ENCODE measurements at places on chromosomes 3 and 15.

- DNase-seq: no peak
Observed at GRCh38 chr3:193757457-193757856, 164.4 kb downstream of the OPA1 start.

GRCh38 chr3:62233065-62233464 is 140.3 kb downstream of the FEZF2 start:
- DNase-seq: no peak

DNA sequence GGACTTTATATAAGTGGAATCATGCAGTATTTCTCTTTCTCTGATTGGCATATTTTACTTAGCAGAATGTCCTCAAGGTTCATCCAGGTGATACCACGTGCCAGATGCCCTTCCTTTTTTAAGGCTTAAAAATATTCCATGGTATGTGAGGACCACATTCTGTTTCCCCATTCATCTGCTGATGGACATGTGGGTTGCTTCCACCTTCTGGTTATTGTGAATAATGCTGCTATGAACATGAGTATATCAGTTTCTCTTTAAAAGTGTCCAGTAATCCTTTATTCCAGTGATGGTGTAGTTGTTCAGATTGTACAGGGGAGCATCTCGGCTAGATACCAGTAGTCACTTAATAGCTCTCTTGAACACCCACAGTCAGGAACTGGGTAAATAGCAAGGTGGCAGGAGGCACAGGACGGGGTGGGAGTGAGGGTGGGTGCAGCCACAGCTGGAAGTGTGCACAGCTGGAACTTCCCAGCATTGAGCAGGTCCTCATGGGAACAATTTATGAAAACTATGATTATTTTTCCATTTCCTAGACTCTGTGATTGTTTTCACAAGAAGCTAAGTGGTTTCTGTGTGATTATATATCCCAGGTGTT is 50.3 kb upstream of the ATG7 start:
- no peak for DNase-seq

GRCh38 chr15:39099524-39099923 is 481.4 kb upstream of the THBS1 start:
- no peak for DNase-seq

DNA sequence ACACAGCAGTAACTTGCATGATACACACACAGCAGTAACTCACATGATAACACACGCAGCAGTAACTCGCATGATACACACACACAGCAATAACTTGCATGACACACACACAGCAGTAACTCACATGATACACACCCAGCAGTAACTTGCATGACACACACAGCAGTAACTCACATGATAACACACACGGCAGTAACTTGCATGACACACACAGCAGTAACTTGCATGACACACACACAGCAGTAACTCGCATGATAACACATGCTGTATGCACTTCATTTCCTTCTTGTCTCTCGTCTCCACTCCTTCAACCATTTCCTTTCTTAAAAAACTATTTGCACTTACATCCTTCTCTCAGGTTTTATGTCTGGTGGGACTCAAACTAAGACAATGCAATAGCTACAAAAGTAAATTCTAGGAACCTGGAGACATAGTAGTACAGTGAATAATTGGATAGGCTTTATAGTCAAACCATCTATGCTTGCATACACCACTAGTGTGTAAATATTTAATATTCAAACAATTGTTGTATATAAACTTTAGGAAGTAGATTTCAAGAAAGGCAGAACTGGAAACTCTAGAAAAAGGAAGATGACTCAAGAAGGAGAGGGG is 130.8 kb downstream of the UACA start:
- DNase-seq: no peak

DNA sequence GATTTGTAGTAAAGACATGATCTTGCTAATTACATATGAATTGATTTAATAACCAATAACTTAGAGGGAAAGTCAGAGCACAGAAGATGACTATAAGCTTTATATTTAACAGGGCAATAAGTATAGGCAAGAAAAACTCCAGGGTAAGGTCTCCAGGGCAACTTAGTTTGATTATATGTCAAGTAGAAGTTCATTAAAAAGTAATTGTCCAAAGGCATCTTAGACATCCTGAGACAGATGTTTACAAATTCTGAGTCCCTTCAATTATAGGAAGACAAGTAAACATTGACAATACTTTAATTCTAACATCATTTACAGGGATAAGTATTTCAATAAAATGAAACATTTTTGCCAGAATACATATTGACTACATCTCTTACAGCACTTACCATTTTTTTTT is 416.0 kb downstream of the RAP2B start:
- DNase-seq: no peak

DNA sequence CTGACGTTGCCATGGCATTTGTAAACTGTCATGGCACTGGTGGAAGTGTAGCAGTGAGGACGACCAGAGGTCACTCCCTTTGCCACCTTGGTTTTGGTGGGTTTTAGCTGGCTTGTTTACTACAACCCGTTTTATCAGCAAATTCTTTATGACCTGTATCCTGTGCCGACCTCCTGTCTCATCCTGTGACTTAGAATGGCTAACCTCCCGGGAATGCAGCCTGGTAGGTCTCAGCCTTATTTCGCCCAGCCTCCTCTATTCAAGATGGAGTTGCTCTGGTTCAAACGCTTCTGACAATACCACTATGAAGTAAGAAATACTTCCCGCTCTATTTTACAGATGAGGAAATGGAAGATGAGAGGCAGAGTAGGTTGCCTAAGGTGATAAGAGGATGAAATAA is 16.6 kb downstream of the PAQR9 start:
- DNase-seq: no peak

DNA sequence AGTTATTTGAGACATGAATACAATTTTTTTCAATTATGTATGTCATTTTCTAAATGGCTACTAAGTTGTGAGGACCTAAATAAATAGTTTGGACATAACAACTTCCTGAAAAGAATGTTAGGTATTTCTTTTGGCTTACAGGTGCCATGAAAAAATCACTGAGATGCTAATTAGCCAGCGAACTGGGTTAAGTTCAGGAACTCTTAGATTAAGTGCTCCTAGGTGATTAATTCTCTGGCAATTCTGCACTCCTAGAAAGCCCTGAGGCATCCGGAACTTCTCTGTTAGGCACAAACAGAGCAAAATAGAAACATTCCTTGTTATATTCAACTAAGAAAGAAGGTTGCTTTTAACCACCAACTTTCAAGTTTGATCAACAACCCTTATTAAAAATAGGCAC is 192.3 kb downstream of the STAG1 start:
- no peak for DNase-seq

GRCh38 chr3:132730891-132731580 is 8.8 kb upstream of the NPHP3 start:
- DNase-seq: no peak

GRCh38 chr3:9476935-9477334 is 76.7 kb downstream of the LHFPL4 start:
- no peak for DNase-seq

GRCh38 chr3:36738702-36739101 is 25.7 kb downstream of the DCLK3 start:
- no peak for DNase-seq

DNA sequence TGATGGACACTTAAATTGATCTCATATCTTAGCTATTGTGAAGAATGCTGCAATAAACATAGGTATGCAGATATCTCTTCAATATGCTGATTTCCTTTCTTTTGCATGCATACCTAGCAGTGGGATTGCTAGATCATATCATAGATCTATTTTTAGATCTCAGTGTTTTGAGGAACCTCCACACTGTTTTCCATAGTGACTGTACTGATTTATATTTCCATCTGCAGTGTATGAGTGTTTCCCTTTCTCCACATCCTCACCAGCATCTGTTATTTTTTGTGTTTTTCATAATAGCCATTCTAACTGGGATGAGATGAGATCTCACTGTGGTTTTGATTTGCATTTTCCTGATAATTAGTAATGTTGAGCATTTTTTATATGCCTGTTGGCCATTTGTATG is 17.1 kb upstream of the RASA2 start:
- no peak for DNase-seq

- no peak for DNase-seq
Observed at GRCh38 chr3:72157748-72158638, 373.0 kb upstream of the PROK2 start.

DNA sequence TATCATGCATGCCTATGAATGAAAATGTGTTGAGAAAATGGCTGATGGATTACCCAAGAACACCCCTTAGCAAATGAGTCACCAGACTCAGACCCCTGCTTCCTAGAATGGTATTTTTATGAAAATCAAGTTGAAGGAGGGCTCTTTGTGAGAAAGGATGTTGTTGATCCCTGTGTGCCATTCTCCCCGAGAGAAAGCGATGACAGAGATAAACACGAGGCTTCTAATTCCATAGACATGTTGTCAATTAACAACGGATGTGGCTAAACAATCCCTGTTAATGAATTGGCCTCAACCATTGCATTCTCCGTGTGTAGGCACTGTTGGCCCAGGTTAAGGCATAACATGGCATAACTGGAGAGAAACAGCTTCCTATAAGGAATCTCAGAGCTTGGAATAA is 5.8 kb upstream of the OXTR start:
- DNase-seq: no peak

GRCh38 chr3:177828208-177828565 is 630.9 kb upstream of the TBL1XR1 start:
- DNase-seq: no peak

GRCh38 chr15:68934341-68934740 is 4.0 kb downstream of the SPESP1 start:
- no peak for DNase-seq

- no peak for DNase-seq
Observed at GRCh38 chr3:172846103-172846561, 95.6 kb downstream of the ECT2 start.

- DNase-seq: no peak
Observed at GRCh38 chr3:101665851-101666250, 11.1 kb downstream of the ZBTB11 start.

DNA sequence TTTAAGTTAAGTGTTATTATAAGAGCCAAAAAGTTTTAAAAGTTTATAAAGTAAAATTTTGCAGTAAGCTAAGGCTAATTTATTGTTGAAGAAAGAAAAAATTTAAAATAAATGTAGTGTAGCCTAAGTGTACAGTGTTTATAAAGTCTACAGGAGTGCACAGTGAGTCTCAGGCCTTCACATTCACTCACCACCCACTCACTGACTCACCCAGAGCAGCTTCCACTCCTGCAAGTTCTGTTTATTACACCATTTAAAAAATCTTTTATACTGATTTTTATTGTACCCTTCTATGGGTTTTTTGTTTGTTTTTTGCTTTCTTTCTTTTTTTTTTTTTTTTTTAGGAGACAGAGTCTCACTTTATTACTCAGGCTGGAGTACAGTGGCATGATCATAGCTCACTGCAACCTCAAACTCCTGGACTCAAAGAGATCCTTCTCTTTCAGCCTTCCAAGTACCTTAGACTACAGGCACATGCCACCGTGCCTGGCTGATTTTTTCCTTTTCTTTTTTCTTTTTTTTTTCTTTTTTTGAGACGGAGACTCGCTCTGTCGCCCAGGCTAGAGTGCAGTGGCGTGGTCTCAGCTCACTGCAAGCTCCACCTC is 25.9 kb downstream of the CSTA start:
- no peak for DNase-seq

GRCh38 chr15:77596821-77597803 is 35.6 kb downstream of the LINGO1 start:
- DNase-seq: no peak
